SIG-M5 (cell line): ENCODE measurements at places on chromosomes 2 and 18.

GRCh38 chr18:1133541-1133940, 228.9 kb downstream of the ADCYAP1 start:
- no peak for DNase-seq

DNA sequence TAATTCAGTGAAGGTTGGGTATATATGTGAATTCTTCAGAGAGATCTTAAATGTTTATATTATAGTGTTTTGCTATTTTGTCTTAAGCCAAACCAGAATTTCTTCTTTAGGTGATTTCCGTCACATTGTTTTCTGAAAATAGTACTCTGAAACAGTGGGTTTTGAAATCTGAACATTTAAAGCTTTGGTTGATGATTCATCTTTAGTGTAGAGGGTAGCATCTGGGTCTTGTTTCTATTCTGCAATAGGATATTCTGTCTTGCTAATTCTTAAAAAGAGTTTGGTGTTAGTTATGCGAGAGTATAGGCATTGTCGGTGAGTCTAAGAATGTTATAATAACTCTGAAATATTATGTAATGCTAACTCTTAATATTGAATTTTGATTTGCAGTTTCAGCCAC, 69.6 kb upstream of the FAM237A start:
- DNase-seq: no peak

DNA sequence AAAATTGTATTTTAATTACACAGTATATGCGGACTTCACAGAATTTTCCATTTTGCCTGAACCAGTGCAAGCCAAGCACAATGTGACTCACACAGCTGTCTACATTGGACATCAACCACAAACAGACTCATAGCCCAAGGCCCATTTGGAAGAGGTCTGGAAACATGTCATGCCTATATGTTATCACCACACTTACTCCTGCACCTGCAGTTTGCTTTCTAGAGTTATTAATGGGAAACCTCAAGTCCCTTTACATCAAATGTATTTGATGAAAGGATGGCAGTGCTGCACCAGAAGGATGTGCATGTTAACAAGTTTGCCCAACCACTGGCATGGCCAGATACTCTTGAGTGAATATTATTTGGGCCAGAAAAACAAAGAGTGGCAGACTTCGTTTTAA, 548.9 kb upstream of the CDH2 start:
- DNase-seq: no peak

DNA sequence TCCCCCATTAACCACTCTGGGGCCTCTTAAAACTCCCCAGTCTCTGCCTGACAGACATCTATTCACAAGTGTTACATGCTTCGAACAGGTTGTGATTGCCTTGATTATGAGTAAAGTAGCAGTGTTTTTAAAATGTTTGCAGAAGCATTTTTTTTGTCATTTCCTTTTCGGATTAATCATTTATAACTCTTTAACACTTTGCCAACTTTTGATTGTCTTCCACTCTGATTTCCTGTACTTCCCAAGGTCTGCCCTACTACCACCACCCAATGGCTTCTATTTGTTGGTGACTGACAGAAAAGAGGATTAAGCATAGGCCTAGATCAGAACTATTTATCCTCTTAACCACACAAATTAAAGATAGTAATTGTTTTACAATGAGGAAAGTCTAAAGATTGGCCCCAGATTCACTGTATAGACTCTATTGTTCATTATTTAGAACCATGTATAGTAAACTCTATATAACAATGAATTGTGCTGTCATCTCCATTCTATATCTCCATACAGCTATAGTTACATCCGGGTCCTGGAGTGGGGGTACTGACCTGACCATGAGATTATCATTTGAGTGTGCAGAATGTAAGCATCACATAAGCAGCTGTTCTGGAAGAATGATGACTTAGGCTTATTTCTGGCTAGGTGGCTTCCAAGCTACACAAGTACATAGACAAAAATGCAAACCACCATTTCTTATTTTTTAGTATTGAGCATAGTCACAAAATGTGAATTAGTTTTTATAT, 110.3 kb upstream of the RBMS1 start:
- DNase-seq: no peak

GRCh38 chr2:210965472-210965871, 409.1 kb downstream of the CPS1 start:
- no peak for DNase-seq

- no peak for DNase-seq
These were observed 81.3 kb upstream of the PELI1 start for GRCh38 chr2:64225491-64225890.

- DNase-seq: no peak
These were observed 59.0 kb upstream of the ZNF396 start for GRCh38 chr18:35436076-35436649.

GRCh38 chr2:13572466-13572865, 855.7 kb downstream of the TRIB2 start:
- DNase-seq: no peak

- no peak for DNase-seq
These were observed 13.8 kb downstream of the CLK1 start for GRCh38 chr2:200850512-200851256.
